Skin of body (tissue), 3 donors: ENCODE measurements at places on chromosomes 6 and 20. TPM values are rescaled to one million over a fixed set of nuclear protein-coding genes. Genes with fewer than 3 reads are reported as not detected.

DNA sequence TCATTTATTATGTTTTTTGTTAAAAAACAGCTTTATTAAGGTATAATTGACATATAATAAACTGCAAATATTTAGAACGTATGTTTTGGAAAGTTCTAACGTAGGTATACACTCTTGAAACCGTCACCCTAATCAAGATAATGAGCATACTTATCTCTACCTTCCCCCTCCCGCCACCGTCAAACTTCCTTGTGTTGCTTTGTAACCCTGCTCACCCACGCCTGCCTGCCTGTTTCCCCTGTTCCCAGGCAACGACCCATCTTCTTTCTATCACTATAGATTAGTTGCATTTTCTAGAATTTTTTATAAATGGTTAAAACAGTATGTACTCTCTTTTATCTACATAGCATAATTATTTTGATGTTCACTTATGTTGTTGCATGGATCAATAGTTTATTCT is 33.5 kb upstream of the GCLC start:
- no peak for DNase-seq

- DNase-seq: no peak
Observed at GRCh38 chr6:101393251-101393828, at the start of gene GRIK2. GRIK2 (plus strand) TSS chr6:101393708.

- DNase-seq: no peak
Observed at GRCh38 chr6:131678442-131678841, 22.8 kb downstream of the OR2A4 start.

DNA sequence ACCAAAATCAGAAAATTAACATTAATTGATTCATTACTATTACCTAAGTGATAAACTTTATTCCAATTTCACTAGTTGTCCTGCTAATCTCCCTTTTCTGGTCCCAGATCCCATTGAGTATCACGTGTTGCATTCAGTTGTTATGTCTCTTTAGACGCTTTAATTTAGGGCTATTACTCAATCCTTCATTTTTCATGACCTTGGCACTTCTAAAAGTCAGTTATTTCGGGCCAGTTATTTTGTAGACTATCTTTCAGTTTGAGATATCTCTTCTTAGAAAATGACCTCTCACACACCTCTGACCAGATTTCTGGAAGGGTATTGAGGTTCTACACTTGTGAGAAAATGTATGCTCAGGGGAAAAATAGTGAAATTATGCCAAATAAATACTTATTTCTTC is 34.0 kb upstream of the TASP1 start:
- DNase-seq: no peak

DNA sequence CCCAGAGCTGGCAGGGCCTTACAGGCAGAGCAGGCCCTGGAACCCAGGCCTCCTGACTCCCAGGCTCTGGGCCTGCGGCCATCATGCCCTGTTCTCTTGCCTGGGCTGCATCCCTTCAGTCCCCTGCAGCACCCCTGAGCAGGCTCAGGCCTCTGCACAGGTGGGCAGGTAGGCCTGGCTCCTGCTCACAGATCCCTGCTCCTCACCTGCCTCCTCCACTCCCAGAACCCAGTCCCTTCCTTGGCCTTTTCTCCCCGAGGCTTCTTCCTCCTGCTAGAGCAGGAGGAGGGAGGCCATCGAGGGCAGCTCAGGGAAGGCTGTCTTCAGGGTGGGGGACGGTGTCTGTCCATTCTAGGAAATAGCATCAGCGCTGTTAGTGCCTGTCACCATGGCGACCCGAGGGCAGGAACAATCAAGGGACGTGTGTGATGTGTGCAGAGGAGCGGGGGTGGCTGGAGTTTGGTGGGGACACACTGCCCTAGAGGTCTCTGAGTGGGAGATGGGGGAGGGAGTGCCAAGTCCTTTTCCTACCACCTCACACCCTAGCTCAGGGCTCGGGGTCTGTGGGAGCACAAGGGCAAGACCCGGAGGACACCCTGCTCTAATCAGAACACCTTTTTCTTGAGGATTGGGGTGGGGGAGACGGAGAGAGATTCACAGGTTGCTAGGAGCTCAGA is 26.6 kb downstream of the GLP1R start:
- DNase-seq: no peak

- DNase-seq: no peak
Observed at GRCh38 chr6:128725271-128726233, 157.4 kb upstream of the LAMA2 start.

DNA sequence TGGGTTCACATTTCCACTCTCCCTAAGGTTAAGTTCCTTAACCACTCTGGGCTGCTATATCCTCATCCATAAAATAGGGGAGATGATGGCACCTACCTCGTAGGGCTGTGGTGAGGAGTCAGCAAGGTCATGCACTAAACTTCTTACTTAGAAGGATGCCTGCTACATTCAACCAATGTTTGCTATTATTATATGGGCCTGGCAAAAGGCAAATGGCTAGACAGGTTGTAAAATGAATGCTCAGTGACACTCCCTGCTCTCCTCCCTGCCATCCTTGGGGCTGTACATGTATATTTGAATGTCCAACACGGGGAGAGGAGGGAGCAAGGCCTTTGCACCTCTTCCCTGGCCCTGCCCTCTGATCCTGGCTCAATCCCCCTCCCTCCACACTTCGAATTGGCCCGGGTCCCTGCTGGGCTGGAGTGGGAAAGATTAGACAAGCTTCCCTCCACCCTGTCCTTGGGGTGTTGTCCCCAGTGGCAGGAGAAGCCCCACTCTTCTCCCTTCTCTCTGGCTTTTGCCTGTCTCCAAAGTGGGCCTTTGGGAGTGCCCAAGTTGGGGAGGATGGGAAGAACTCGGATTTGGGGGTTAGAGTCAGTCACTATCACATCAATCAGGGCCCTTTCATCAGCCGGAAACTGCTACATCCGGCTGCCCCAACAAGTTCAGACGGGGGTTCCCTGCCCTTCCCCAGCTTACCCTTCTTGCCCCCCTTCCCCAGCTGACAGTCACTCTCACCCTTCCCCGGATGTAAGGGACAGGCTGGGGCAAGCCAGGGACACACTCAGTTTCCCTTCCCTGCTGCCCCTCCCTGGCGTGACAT is 36.3 kb upstream of the VEGFA start:
- DNase-seq: no peak

GRCh38 chr6:39923394-39923793 is 10.9 kb downstream of the MOCS1 start:
- no peak for DNase-seq

GRCh38 chr6:146316175-146316495 is 227.5 kb upstream of the RAB32 start:
- no peak for DNase-seq

GRCh38 chr6:133136177-133136880 is 104.8 kb upstream of the EYA4 start:
- peak; percentile 4 for DNase-seq

DNA sequence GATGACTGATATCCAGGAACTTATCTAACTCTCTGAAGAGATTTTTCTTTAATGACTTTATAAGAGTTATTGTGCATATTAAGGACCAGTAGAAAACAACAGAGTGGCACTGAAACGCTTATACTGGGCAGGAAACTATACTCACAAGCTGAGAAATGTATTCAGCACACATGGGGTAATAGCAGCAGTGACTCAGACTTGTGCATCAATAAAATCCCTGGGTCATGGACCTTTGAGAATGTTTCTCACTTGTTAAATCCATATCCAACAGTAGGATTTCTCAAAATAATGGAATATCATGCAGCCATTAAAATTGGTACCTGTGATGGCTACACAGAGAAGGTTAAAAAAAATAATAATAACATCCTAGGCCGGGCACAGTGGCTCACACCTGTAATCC is 219.5 kb downstream of the BTBD9 start:
- no peak for DNase-seq

- peak; percentile 62 for DNase-seq
Observed at GRCh38 chr6:35044761-35045421, 96.2 kb downstream of the TCP11 start.

GRCh38 chr20:29763821-29764511 is 1493.5 kb upstream of the DEFB115 start:
- DNase-seq: no peak

GRCh38 chr20:13061381-13061780 is 52.6 kb downstream of the SPTLC3 start:
- no peak for DNase-seq

DNA sequence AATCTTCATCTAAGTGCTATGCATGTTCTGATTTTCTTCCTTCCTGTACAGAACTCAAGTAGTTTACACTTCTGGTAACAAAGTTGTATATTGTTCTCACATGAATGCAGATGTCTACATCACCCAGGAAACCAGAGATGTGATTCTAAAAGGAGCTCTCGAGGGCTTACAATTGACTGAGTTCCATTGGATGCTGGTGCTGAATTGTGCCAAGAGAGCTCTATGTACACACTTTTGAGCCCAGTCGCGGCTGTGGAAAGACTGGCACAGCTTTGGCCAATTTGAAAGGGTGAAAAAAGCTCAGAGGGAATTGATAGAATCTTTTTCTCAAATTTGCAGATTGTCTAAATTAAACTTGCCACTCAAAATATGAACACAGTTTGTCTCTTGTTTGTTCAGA is 340.7 kb downstream of the LMBRD1 start:
- DNase-seq: no peak

DNA sequence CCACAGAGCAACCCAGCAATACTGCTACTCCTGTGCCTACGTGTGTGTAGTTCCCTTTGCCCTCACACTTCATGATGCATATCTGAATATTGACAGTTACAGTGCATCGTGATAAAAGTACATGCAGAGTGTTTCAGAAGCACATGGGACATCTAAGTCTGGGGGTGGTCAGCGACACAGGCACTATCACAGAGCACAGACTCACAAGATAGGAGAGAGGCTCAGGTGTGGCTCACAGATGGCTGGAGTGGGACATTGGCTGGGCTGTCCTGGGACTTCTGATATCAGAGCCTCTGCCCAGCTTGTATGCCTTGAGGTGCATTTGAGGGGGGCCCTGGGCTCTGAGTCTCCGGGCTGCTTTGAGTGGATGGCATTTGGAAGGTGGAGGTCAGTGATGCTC is 227.0 kb upstream of the RNF24 start:
- DNase-seq: no peak

GRCh38 chr6:159126590-159126989 is 42.6 kb upstream of the FNDC1 start:
- DNase-seq: no peak

DNA sequence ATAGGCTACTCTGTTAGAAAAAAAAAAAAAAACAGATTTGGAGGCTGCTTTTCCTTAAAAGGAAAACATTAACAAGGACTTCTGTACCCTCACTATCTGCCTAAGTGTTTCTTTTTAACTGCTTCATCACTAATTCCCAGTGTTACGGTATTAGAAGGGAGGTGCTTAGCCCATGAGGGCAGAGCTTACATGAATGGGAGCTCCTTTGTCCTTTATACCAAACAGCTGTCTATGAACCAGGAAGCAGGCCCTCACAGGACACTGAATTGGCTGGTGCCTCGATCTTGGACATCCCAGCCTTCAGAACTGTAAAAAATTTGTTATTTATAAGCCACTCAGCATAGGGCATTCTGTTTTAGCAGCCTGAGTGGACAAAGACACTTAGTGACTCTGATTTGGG is 215.6 kb upstream of the NRSN1 start:
- DNase-seq: no peak

The PRL gene
- total RNA-seq: 0.39 TPM

The TRIM31 gene
- not detected for total RNA-seq

The PTCRA gene
- total RNA-seq: not detected

The CLPSL1 gene
- not detected for total RNA-seq

The SCGN gene
- 0.89 TPM for total RNA-seq

The PXMP4 gene
- 12.8 TPM for total RNA-seq
